ENCODE measurements at places on chromosomes 5 and 9.

DNA sequence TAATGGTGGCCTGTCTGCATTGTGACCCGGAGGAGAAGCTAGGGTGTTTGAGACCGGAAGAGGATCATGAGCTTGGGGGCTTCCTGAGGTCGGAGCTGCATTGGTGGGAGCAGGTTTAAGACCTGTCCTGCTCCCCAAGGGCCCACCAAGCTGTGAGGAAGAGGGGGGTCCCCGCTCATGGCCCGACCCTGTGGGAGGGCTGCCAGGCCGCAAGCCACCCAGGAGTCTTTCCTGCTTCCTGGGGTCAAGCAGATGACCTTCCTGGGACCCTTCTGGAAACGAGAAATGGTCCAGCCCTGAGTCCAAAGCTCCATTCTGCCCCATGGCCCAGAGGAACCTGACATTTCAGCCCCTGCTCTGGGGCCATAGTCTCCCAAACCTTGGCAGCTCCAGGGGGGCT is 61.5 kb upstream of the RNU6ATAC start:
- DNase-seq = no peak

DNA sequence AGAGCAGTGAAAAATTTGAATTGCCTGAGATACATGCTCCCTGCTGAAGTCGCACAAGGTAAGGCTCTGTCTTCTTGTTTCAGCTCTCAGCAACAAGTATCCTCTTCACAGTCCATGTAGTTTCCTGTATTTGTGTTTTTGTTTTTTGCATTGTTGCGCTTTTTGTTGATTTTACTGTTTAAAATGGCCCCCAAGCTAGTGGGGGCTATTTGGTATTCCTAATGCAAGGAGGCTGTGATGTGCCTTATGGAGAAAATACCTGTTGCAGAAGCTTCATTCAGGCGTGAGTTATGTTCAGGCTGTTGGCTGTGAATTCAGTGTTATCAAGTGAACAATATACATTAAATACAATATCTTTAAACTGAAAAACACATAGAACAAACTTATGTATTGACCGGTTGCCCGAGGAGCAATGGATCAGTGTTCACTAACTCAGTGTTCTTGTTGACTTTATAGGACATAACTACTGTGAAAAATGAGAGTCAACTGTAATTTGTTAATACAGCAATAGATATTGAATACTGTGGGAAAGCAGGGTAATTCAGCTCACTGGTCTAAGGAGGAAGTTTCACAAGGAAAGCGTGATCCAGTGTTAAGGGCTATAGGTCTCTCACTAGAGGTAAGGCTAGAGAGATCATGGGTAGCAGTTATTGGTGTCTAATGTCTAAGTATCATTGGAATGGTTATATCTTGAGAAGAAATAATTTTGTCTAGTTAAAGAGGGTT is 150.5 kb downstream of the GCNT1 start:
- no peak for DNase-seq

DNA sequence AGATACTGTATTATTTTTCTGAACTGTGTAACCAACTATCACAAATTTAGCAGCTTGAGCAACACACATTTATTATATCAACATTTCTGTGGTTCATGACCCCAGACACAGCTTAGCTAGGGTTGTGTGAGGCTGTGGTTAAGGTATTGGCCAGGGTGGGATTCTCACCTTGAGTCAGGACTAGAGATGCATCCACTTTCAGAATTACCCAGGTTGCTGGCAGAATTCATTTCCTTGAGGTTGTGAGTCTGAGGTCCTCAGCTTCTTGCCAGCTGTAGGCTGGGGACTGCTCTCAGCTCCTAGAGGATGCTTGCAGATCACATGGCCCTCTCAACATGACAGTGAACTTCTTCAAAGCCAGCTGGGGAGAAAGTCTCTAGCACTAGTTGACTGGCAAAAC is 122.5 kb upstream of the RASGRF2 start:
- no peak for DNase-seq

DNA sequence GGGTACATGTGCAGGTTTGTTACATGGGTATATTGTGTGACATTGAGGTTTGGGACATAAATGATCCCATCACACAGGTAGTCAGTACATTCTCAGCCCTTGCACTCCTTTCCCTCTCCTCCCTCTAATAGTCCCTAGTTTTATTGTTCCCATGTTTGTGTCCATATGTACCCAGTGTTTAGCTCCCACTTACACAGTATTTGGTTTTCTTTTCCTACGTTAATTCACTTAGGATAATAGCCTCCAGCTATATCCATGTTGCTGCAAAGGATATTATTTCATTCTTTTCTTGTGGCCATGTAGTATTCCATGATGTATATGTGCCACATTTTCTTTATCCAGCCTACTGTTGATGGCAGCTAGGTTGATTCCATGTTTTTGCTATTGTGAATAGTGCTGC is 27.4 kb downstream of the CNOT6 start:
- no peak for DNase-seq

DNA sequence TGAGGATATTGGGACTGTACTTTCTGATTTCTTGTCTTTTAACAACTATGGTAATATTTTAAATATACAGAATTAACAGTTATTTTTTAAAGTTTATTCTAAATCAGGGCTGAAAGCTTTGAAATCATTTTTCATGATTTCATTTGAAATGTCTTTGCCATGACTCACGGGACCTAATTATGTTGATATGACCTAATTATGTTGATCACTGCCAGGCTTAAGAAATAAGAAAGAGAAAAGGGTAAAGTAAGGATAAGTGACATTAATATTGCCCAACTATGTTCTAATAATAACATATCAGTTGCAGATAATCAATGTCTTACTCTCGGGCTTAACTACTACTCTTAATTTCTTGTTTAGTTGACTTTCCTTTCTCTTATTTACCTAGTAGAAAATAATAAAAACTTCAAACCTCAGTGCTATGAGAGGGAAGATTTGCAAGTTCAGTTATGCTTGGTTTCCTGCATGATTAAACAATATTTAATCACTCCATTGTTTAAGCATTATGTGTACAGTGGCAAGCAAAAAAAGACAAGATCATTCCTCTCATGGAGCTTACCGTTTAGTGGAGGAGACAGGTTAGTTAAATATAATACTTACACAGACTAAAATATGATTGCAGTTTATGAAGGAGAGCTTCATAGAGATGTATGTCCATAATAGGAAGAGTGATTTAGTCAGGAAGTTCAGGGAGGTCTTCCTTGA is 67.0 kb upstream of the EIF4EBP3 start:
- no peak for DNase-seq

DNA sequence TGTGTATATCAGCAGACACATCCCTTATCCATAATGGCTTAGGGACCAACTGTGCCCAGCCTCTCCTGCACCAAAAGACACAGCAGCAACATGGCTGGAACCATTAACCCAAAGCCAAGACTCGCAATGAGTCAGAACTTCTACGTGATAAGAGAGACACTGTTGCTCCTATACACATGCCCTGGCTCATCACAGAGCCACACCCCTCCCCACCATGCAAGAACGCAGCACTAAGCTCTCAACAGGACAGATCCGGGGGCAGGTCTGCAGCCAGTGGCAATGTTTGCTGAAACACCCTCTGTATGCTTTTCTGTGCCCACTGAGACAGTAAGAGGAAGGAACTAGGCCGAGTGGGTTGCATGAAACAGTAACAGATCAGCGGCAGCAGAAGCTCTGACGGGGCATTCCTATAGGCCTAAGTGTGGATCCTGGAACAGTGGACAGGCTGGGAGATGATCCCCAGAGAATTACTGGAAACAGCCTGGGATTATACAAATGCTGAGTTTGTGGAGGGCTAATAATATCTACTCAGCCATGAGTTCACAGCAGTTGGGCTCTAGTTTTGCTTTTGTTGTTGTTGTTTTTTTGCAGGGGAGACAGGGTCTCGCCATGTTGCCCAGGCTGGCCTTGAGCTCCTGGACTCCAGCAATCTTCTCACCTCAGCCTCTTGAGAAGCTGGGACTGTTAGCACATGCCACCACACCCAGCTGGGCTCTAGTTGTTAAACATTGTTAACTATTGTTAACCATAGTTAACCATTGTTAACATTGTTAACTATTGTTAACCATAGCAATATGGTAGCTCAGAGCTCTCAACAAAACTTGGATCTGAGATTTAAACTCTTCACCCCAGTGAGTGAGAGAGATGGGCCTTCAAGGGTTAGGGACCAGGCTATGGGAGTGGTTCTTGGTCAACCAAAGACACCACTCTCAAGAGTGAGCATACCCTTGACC is 41.0 kb downstream of the B4GALT1 start:
- no peak for DNase-seq

DNA sequence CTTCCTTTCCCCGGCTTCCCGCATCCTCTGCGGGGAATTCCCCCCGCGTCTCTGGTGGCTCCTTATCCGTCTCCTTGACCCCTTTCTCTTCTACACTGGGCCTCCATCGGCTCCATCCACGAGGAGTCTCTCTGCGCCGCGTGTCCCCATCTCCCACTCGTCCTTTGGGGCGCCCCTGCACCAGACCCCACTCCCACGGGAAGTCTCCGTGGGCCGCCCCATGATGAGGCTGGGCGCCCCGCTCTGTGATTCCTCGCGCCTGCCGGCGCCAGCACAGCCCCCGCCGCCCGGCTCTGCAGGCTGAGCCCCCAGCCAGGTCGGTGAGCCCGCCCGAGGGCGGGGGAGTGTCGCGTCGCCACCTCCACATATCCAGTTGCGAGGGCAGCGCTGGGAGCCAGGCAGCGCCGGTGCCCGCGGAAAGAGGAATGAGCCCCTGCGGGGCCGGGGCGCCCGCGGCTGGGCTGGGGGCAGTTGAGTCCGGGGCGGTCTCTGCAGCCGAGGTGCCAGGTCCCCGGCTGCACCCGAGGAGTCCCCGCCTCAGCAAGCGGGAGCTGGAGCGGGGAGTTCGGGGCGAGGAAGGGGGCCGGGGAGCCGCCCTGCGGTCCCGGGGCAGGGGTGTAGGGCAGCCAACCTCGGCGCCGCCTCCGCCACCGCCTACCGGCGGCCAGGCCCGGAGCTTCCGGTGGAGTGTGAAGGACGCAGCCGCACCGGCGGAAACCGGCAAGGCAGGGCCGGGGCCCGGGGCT is 2.1 kb upstream of the TRAF1 start:
- peak; percentile 54 for DNase-seq

GRCh38 chr5:78405829-78406750 is 45.7 kb downstream of the SCAMP1 start:
- no peak for DNase-seq

GRCh38 chr5:87313216-87313615 is 45.5 kb downstream of the RASA1 start:
- no peak for DNase-seq

GRCh38 chr9:20553558-20554149 is 68.6 kb downstream of the MLLT3 start:
- DNase-seq = no peak

DNA sequence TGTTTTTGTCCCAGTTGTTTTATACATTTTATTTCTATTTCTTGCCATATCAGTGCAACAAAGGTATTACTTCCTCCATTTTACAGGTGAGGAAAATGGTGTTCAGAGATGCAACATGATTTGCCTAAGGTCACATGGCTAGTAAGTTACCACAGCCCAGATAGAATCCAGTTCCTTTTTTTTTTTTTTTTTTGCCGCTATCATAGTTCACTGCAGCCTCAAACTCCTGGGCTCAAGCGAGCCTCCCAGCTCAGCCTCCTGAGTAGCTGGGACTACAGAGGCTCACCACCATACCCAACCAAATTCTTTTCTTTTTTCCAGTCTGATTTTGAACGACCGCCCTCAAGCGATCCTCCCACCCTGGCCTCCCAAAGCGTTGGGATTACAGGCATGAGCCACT is 480 bp upstream of the CCDC69 start:
- DNase-seq = no peak

- DNase-seq = no peak
These were observed 256.9 kb downstream of the GLIS3 start for GRCh38 chr9:4042991-4043390.

DNA sequence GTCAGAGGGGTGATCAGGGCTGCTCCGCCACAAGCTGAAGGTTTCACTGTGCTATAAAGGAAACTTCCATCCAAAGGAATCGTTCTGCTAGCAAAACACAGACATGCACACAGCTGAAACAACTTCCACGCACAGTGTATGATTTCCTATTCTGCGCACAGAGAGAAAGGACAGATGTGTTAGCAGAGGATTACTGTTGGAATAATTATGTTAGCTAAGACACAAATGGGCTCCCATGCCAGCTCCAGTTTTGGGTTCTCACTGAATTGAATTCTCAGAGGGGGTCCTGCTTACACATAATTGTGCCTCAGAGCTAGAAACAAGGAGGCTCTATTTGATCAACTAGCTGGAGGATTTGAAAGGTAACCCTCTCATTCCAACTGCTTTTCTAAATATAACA is 352.4 kb downstream of the IRX2 start:
- no peak for DNase-seq

DNA sequence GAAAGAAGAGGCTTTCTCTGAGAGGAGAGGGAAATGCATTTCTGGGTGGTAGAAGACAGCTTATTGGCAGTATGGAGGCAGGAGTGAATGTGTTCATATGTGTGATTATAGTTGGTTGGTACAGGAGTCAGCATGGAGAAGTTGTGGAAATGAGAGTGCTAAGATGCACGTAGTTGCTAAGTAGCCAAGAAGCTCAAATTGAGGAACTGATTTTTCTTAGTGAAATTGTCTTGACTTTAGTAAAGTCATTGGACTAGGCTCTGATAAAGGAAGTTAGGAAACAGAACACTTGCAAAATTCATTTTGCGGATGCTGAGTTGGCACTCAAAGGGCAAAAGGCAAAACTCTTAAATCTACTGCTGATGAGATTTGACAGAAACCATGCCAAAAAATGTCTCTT is 158.9 kb upstream of the VCAN start:
- DNase-seq = peak; percentile 43

DNA sequence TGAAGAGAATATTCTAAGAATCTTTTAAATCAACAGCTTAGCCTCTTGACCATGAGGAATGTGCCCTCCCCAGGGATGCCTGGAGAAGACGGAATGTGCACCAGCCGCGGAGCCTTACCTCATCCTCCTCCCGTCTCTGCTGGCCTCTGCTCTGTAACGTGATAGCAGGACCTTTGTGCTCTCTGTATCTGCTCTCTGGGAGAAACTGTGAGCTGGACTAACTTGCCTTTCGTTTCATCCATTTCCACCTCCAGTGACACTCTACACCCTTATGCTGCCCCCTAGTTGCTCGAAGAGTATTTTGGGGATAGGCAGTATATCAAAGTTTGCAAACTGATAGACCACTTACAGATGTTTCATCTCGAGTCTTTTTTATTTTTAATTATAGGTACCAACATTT is 141.4 kb downstream of the NPR3 start:
- no peak for DNase-seq

- DNase-seq = no peak
These were observed 56.7 kb downstream of the TLE1 start for GRCh38 chr9:81632599-81632998.

DNA sequence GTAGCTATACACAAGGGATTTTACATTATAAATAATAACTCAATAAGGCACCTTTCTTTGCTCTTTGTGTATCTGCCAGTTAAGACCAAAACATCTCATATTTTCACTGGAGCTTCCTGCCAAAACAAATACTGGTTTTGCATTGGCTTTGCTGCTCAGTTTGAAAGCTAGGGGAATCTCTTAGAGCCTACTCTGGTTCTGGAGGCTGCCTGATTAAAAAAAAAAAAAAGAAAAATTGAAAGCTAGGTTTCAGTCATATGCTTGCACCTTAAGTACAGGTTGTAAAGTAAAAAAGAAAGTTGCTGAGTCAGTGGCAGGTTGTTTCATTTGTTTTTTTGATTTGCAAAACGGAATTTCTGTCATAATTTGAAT is 2.3 kb downstream of the DENND4C start:
- no peak for DNase-seq

Data from globus pallidus (tissue), 1 donor.